ENCODE measurements at places on chromosomes 7 and 10. TPM values are rescaled to one million over a fixed set of nuclear protein-coding genes. Genes with fewer than 3 reads are reported as not detected.

DNA sequence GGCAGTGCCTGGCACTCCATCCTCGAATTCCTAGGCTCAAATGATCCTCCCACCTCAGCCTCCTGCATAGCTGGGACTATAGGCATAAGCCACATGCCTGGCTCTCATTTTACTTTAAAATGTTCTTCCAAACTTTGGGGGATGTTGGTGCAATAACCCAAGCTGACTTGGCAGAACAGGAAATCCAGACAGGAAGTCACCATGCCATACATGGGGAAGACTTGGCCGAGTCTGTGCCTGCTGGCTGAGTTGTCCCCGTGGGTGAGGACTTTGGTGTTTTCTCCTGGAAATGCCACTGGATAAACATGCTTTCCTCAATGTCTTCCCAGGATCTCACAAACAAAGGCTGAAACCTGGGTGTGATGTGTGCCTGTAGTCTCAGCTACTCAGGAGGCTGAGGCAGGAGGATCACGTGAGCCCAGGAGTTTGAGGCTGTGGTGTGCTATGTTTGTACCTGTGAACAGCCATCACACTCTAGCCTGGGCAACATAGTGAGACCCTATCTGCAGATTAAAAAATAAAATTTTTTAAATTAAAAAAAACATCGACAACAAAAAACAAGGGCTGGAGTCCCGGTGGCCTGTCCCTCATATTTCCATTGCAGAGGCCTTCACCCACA is 19.8 kb downstream of the HKDC1 start:
- no peak for DNase-seq

DNA sequence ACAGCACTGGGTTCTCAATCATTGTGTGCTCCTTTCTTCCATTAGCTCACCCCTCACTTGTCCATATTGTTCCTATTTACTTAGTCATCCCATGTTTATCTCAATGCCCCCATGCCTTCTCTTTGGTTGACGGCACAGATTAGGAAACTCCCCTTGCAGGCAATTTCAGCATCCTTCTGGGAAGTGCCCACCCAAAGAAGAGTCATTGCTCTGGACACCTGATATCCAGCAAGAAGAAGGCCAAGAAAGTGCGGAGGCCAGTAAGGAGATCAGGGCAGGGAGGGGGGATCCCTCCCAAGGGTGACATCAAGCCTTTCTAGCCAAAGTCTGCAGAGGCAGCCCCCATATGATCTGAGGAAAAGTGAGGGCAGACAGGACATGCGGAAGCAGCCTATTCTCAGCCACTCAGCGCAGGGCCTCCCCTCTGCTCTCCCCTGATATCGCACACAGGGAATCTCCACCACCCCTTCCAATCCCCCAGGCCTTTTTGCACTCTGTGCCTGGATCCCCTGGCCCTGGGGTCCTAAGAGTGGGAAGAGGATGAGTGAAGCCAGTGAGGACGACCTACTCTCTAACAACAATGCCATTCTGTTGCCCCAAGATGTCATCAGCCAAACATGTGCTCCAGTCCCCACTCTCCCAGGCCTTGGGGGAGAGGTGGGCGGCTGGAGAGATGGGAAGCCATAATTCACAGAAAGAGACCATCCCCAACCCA is 1.8 kb downstream of the TRPV6 start:
- DNase-seq = no peak

DNA sequence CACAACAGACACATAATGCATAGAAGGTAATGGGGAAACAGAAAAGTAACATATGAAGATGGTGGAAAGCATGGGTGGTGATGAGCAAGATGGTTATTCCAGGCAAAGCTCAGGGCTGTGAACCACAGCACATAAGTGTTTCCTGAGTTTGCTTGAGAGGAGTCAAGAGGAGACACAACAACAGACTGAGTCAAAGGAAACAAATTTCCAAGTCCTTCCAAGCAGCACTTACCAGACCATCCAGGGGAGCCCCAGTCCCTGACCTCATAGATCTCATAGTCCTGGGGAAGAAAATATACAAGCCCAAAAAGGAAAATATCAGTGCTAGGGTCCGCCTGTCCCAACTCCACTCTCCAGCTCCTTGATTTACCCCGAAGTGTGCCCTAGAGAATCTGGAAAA is 216.6 kb upstream of the FZD1 start:
- no peak for DNase-seq

GRCh38 chr7:131654668-131655326 is 98.4 kb upstream of the PODXL start:
- peak; percentile 84 for DNase-seq

- no peak for DNase-seq
Measured at GRCh38 chr10:55630491-55631056, 730.5 kb downstream of the ZWINT start.

DNA sequence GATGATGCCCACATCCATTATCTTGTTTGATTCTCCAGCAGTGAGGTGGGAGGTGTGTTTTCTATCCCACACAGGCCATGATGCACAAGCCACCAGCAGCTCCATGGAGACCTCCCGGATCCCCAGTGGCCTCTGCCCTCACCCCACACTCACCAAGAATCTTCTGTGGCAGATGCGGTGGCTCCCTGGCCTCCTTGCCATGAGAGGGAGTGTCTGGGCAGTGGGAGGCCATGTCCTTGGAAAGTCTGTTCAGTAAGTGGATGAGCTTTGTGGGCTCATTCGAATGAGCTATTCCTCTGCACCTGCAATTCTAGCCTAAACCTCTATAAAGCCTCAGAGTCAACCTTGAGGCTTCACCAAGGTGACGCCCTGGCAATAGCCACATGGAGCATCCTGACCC is 243.8 kb downstream of the TCERG1L start:
- no peak for DNase-seq

HOXA1 gene
- 2.0 TPM for total RNA-seq

PRKAR2B gene
- total RNA-seq = 9.3 TPM

HOXA5 gene
- total RNA-seq = 9.6 TPM

CARD11 gene
- 5.0 TPM for total RNA-seq

Data from colonic mucosa (tissue), 4 donors.